ENCODE measurements at places on chromosomes 11 and 22.
A peak's percentile ranks its signal among the peaks of the same experiment; 100 is the strongest.

GRCh38 chr11:62201376-62201775, 7.1 kb upstream of the SCGB2A1 start:
- no peak for DNase-seq

- DNase-seq: peak; percentile 75
These were observed 3.1 kb downstream of the CBX6 start for GRCh38 chr22:38868886-38869381.

DNA sequence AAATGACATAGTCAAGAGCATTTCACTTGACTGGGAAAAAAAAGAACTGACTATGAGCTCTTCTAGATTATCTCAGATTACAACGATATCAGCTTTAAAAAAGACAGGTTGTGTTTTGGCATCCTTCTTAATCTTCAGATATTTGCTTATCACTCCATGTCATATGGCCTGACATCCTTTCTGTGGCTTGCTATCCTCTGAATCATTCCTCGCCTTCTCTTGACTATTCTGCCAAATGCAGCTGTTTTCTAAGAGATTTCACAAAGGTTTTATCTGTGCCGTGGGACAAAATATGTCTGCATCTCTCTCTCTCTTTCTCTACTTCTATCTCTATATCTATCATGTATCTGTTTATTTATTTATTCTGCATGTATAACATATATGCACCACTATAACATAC, 746.1 kb downstream of the CNTN5 start:
- no peak for DNase-seq

- DNase-seq: no peak
These were observed 53.4 kb downstream of the FAM181B start for GRCh38 chr11:82680252-82680651.

DNA sequence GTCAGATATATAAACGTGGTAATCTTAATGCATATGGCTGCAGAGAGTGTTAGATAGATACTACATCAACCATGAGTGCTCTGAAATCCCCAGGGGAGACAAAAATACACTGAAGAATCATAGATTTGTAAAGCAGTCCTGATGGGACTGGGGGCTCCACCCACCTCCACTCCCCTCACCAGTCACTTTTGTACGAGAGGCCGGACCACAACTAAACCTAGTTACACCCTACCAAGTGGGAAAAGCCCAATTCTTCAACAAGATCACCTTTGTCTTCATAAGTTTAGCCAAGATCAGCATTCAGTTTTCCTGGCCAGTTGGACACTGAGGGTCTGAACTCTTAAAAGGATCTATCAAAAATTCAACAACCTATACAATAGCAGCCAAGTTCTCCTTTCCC, 1.5 kb downstream of the SF1 start:
- DNase-seq: no peak

DNA sequence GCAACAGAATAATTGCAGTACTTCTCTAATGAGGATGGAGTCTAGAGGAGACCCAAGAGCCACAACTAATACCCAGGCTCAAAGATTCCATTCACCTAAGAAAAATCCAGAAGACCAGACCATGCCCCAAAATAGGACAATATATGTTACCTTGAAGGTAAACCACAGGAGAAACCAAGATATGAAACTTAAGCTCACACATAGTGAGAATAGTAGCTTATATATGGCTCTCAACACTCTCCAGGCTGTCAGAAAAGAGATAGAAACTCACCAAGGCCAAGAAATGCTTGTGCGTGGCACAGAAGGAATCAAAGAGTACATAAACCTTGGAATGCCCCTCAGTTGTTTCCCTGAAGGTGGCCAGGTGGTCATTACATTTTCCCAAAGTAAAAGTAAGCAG, 9.1 kb downstream of the FAM111A start:
- no peak for DNase-seq

DNA sequence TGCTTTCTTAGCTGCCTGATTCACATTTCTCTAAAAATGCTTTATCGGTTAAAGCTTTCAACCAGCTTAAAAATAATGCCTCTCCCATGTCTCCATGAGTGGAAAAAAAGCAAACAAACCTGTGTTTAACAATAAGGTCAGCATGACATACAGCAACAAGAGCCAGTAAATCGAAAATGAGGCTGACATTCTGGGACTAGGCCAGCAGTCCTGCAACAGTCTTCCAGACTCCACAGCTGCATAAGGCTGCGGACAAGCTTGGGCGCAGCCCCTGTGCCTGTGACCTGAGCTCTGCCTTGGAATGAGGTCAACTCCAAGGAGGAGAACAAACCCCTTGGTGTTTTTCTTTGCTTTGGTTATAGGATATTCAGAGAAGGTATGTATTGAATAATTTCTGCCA, 95.5 kb downstream of the PGR start:
- DNase-seq: peak; percentile 13

DNA sequence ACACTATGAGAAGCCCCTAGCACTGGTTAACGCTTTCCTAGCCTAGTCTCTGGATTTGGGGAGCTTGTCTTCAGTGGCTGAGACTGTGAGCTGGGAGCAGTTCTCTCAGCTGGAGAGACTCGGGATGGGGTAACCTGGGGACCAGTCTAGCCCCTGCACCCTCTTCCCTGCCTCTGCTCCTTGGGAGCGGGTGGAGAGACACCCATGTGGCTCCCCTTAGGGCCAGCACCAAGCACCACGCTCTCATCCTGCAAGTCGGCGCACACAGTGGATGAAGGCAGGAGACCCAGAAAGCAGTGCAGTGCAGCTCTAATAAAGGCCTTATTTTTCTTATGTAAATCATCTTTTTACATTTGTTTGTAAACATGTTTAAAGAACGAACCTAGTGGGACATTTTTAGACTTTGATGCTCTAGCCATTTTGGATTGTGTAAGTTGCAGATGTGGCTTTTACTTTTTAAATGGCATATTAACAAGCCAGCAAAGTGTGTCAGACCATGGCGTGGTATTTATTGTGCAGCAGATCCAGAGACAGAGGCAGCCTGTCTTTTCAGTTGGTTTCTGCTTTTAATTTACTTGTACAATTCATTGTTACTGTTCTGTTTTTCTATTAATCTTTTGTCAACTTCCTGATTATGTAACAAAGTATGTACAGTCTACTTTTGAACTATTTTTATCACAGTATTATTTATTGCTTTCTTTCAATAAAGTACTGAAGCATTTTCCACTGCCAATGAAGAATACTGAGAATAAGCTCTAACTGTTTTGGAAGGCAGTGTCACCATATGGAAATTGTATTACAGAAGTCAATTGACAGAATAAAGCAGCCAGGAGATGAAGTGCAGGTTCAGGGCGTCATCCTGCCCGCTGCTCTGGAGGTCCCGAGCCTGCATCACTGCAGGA, 14.4 kb upstream of the CTTN start:
- no peak for DNase-seq

- no peak for DNase-seq
These were observed 40.0 kb downstream of the SBF1 start for GRCh38 chr22:50434849-50435248.

- DNase-seq: no peak
These were observed 27.5 kb downstream of the FBXO7 start for GRCh38 chr22:32501836-32502752.

DNA sequence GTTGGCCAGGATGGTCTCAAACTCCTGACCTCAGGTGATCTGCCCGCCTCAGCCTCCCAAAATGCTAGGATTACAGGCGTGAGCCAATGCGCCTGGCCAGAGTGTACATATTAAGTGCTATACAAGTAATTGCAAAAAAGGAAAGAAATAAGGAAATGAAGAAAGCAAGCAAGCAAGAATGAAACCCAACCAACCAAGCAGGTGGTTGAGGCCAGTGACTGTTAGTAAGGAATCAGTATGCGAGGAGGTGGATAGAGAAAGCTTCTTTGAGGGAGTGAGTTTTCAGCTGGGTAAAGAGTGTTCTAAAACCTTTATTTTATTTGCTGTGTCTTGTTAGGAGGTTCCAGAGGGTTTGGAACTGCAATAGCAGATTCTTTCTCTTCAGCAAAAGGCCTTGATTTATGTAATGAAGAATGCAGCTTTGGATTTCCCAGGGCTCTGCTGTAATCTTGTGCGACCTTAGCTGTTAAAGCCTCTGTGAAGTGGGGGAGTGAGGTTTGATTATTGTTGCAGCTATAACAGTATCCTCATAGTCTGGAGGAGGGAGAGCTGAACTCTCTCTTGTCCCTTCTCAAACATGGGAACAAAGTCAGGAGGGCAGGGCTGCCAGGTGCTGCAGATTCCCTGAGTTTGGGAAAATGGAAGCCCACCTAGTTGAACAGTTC, 5.7 kb downstream of the AMPD3 start:
- no peak for DNase-seq

DNA sequence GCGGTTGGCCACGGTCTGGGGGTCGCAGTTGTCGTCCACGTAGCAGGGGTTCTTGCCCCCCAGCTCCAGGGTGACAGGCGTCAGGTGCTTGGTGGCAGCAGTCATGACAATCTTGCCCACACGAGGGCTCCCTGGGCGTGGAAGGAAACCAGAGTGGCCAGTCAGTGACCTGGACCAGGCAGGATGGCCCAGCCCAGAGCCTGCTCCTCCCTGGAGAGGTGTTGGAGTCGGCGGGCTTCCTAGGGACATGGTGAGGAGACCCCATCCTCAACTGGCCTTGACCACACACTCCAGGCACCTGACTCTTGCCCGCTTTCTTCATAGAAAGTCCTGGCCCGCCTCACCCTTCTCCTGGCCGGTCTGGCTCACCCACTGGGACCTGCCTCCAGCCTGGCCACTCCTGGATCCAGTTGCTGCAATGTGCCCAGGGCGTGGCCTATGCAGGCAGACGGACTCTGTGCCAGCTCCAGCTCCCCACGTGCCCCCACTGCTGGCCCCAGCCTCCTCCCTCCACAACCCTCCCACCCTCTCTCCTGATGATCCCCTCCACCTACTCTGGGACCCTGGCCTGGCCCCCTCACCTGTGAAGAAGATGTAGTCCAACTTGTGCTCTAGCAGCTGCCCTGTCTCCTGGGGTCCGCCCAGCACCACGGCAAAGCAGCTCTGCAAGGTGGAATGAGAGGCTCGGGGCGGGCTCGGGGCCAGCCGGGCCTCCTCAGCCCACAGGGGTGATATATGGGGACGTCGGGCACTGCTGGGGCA, 8.7 kb downstream of the ALDH3B2 start:
- peak; percentile 23 for DNase-seq

GRCh38 chr11:133992121-133992520, 35.4 kb upstream of the IGSF9B start:
- DNase-seq: no peak

DNA sequence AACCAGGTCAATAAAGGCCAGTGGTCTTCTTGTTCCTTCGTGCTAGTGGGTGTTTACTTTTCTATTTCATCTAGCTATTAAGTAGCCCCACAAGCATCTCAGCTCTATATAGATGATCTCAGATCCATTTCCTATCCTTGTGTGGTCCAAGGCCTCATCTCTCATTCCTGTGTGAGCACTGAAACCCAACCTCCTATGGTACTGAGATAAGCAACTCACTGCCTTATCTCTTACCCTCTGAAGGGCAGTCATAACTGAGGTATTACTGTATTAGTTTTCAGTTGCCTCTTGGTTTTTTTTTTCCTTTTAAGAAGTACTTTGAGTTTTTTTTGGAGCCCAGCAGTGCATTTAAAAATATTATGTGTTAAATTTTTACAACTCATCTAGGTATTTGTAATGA, 28.3 kb downstream of the ACER3 start:
- peak; percentile 4 for DNase-seq

DNA sequence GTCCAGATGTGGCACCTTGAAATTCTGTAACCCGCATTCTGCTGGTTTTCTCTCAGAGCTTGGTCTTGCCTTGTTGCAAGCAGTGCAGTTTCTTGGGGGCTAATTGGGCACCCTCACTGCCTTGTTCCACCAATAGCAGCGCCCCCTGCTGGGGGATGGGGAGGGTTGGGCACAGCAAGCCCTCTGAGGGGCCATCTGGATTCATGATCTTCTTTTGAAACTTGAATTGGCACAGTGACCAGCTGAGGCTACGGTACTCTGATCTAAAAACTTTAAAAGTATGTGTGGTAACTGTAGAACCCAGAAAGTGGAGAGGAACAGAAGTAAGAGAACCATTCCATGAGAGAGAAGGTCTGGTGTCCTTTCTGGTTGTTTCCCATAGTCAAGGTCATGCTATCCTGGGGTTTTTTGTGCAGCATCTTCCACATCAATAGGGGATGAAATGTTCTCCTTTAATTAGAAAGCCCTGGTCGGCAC, 64.2 kb downstream of the MED15 start:
- DNase-seq: peak; percentile 62

DNA sequence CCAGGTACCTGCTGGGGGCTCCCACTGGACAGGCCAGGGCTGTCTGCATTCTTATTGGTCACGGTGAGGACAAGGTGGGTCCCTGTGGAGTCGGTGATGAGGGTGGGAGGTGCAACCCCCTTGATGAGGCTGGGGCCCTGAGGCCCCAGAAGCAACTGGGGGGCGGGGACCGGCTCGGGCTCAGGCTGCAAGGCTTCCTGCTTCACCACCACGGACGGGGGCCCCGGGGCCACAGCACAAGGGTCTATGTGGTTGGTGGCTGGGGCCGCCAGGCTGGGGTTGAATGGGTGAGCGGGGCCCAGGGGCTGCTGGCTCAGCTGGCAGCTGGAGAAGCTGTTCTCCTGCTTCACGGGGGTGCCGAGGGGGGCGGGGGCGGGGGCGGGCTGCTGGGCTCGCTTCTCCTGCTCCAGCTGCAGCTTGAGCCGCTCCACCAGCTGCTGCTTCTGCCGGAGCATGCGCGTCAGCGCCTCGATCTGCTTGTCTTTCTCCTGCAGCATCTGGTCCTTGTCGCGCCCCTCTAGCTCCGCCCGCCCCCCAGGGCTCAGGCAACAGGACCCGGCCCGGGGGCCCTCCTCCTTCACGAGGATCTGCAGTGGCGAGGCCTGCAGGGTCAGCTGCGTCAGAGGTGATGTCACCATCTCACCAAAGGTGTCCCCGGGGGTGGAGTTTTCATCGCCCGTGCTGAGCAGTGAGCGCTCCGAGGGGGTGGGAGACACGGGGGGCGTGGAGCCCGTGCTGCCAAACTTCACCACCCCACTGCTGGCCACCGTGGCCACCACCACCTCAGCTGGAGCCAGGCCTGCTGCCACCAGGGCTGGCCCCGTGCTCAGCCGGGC, 48.2 kb downstream of the SGSM3 start:
- no peak for DNase-seq

DNA sequence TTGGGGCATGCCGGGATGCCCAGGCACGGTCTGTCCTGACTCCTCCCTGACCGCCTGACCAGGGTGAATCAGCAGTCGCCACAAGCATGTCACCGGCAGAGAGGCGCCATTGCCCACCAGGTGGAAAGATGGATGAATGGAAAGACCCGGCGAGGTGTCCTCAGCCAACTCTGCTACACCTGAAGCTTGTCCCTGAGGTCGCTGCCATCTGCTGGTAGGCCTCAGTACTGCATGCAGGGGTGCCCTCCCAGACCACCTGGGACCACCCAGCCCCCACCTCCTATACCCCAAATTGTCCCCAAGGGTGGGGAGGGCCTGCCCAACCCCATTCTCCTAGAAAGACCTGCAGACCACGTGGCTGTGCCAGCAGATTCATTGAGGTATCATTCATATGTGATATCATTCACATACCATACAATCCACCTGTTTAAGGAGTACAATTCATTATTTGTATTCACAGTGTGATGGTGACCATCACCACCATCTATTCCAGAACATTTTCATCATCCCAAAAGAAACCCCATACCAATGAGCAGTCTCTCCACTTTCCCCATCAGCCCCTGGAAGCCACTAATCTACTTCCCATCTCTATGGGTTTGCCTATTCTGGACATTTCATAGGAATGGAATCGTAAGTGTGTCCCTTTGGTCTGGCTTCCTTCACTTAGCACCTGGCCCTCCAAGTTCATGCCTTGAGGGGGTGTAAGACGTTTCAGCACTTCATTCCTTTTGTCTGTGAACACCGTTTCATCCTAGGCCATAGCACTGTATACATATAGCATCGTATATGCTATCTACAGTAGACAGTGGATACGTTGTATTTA, 17.5 kb downstream of the FGF3 start:
- peak; percentile 14 for DNase-seq

- DNase-seq: no peak
These were observed 72.6 kb downstream of the CELSR1 start for GRCh38 chr22:46464701-46465344.
